Stimulated activated CD4-positive, alpha-beta T cell treated with anti-CD3 and anti-CD28 coated beads, TNF-alpha, amount 100 ng/mL, for 1 hour (primary cell): ENCODE measurements at places on chromosomes 5 and 9.

GRCh38 chr9:101480386-101480785 is 44.8 kb upstream of the ALDOB start:
- no peak for DNase-seq

GRCh38 chr9:108852079-108852478 is 3.7 kb downstream of the ACTL7B start:
- no peak for DNase-seq

- no peak for DNase-seq
These were observed 6.8 kb upstream of the SH3TC2 start for GRCh38 chr5:149069711-149070110.

GRCh38 chr9:107784235-107784958 is 294.8 kb upstream of the KLF4 start:
- DNase-seq, result no peak

GRCh38 chr5:44885903-44886302 is 77.2 kb downstream of the MRPS30 start:
- DNase-seq, result no peak

DNA sequence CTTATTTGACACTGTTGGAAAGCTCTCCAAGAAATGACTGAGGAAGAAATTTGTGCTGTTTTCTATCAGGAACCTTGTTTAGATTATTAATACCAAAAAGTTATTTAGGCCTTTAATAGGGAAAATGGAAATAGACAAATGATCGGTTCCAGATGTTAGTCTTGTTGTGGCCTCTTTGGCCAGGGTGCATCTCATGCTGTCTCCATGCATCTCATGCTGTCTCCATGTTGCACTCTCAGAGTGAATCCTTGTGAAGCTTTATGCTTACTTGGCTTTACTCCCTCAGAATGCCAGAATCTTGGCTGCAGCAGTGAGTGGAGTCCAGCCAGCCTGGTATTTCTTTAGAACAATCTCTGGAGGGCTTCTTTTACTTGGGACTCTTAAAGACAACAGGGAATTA is 185.5 kb downstream of the ARHGAP26 start:
- no peak for DNase-seq

- DNase-seq, result no peak
These were observed 23.4 kb downstream of the PROP1 start for GRCh38 chr5:177972613-177973012.

DNA sequence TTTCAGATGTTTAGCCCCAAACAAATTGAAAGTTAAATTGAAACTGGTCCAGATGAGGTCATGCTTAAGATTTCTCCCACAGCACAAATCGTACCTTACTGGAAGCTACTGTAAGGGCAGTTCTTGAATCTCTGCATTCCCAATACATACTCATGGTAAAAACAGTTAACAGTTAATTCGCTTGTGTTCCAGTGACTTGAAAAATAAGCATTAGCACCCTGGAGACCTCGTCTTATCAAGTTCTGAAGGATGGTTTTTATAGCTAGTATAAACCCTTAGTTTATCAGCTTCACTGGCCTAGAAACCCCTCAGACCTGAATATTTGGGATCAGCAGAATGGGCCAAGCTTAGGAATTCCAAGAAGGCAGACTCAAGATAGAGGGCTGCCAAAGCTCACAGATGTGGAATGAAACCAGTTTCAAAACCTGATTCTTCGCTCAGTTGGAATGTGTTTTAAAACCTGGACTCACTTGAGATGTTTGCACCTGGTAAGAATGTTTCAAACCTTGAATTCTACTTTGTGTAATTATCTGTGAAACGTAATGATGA is 103.6 kb downstream of the C9orf152 start:
- no peak for DNase-seq

DNA sequence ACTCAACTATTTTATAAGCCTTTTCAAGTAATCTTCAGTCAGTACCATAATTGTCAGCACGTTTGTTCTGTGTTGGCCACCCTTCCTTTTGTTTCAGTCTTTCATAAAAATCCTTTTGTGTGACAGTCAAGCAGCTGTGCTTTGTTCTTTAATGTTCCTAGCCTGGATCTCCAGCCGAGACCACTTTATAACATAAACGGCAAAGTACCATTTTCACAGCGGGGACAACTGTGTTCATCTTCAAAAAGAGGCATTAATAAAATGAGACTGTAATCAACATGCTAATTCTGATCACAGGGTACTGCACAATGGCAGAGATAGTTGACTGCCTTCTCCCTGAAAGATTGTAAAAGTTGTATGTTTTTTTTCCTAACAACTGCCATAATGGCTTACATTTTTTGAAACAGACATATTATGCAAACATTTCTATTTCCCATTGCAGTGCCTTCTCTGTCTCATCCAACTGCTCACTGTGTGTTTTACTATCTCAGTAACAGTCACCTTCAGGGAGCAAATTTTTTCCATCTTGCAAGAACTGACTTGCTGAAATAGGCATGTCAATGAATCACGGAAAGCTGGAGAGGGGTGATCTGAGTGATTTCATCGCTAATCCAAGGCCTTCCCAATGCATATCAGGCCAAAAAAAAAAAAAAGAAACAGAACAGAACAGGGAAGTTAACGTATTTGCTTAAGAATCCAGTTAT is 828.5 kb upstream of the DMAC1 start:
- no peak for DNase-seq

GRCh38 chr9:95010431-95010838 is 283.9 kb downstream of the AOPEP start:
- DNase-seq, result no peak

GRCh38 chr5:149999359-149999758 is 1.1 kb downstream of the TIGD6 start:
- DNase-seq, result no peak

GRCh38 chr5:98638701-98639100 is 134.8 kb upstream of the RGMB start:
- DNase-seq, result no peak

- no peak for DNase-seq
These were observed 19.3 kb downstream of the MEIKIN start for GRCh38 chr5:131926168-131926567.

- peak; percentile 41 for DNase-seq
These were observed 30.0 kb upstream of the TTLL11 start for GRCh38 chr9:122122903-122123632.
